ENCODE measurements at places on chromosomes 6 and 20.

GRCh38 chr6:56204134-56204533, 43.2 kb downstream of the COL21A1 start:
- no peak for DNase-seq

- no peak for DNase-seq
Observed at GRCh38 chr6:36095497-36096391, 34.6 kb upstream of the MAPK13 start.

DNA sequence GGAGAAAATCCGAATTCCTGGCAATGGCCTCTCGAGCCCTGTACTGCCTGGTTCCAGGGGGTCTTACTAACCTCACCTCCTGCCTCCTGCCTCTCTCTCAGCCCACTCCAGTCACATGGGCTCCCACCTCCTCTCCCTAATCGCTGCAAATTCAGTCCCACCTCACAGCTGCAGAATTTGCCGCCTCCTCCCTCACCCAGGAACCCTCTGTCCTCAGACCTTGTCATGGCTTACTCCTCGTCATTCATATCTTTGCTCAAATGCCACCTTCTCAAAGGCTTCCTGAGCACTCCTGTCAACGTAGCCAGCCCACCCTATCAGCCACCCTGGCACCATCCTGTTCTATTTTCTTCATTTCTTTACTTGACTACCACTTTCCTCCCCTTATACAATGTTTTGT, 89.0 kb downstream of the SLC2A10 start:
- DNase-seq, result no peak

DNA sequence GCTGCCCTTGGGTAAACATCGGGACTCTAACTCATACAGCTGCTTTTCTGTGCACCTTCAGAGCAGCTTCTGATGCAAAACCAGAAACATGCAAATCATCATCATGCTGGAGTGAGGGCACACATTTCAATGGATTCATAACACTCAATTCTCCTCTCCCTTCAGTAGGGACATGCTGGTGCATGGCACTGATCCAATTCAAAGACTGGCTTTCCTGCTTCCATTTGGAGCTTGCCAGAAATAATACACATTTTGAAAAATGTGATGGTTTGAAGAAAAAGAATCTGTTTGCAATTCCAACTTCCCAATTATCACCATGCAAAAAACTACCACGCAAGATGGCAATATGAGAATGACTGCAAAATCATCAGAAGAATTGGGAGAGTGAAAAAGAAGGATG, 65.2 kb upstream of the PDE10A start:
- DNase-seq, result no peak

DNA sequence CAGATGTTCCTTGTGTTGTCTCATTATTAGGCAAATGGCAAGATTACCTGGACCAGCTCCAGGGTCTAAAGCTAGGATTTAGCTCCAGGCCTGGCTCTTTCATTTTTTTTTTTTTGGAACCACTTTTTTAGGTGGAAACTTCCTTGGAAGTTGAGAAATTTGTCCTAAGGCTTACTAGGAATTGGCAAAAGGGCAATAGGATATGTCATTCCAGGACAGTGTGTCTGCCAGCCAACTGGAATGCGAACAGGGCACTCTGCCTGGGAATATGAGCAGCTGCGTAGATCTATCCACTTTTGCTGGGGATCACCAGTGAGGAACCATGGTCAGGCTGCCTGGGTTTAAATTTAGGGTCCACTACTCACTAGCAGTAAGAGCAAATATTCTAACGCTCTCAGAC, 304.0 kb downstream of the TSHZ2 start:
- no peak for DNase-seq

GRCh38 chr20:41300886-41301285, 16.6 kb downstream of the ZHX3 start:
- DNase-seq, result no peak

- peak; percentile 29 for DNase-seq
Observed at GRCh38 chr6:408599-409102, 17.1 kb downstream of the IRF4 start.

- no peak for DNase-seq
Observed at GRCh38 chr6:47202644-47203205, 107.0 kb downstream of the TNFRSF21 start.

GRCh38 chr6:75693534-75693933, 55.5 kb upstream of the MYO6 start:
- no peak for DNase-seq

Measured in bone marrow (tissue), 2 donors.